ENCODE measurements at places on chromosomes 1 and 21.

- no peak for DNase-seq
These were observed 176.8 kb downstream of the ATP6V1G3 start for GRCh38 chr1:198363625-198364151.

DNA sequence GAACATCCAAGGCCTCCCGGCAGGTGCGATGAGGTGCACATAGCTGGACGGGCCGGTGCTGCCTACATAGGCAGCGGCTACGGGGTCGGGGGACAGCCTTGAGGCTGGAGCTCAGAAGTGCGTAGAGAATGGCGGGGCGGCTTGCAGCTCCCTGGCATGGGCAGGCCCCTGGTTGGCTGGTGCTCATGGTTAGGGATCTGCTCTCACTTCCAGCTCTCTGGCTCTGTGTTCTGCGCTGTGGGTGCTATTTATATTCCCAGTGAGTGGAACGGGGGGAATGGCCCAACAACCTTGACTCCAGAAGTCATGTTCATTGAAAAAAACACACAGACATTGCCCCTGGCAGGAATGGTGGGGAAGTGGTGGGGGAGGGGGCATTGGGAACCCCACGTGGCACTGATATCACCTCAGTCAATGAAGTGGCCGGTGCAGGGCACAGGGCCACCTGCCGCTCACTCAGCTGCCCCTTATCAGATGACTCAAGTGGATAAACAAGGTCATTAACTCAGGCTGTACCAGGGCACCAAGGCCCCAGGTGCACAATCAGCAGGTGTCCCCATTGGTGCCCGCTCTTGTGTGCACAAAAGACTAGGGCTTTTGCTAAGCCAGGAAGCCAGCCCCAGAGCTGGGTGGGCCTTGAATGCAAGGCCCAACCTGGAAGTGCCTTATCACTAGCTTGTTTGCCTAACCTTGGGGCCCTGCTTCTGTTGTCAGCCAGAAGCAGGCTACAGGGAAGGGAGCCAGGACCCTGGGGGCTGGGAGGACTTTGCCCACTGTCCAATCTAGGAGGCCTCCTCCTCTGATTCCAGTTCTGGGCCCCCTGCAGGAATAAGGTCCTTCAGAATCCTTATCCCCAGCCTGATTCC lies at the start of gene NR0B2:
Gene NR0B2, minus strand, starts transcription at position 222 of the 866 bp plus-strand sequence. Its CDS starts 35 bp downstream, at position 187.
- DNase-seq = no peak

DNA sequence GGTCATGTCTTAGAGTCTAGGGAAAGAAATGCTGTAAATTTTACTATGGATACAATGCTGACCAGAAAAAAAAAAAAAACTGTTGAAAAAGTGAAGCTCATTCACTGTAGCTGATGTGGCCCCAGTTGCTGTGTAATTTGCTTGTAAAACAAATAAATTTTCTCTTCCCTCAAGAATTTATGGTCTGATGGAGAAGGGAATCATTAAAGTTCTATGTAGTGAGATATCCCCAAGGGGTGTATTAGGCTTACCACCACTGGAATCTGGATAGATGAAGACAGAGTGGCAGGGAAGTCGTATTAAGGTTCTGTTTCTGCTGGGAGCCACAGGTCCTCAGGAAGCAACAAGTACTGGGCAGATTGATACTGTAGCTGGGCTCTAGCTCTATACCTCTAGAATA lies 860.0 kb downstream of the LTN1 start:
- no peak for DNase-seq

- DNase-seq = no peak
These were observed 61.8 kb upstream of the ETS2 start for GRCh38 chr21:38743772-38744529.

- no peak for DNase-seq
These were observed 136.9 kb downstream of the DISC1 start for GRCh38 chr1:231763456-231763855.

GRCh38 chr1:178344513-178345091 lies 152.2 kb downstream of the CLEC20A start:
- peak; percentile 33 for DNase-seq

DNA sequence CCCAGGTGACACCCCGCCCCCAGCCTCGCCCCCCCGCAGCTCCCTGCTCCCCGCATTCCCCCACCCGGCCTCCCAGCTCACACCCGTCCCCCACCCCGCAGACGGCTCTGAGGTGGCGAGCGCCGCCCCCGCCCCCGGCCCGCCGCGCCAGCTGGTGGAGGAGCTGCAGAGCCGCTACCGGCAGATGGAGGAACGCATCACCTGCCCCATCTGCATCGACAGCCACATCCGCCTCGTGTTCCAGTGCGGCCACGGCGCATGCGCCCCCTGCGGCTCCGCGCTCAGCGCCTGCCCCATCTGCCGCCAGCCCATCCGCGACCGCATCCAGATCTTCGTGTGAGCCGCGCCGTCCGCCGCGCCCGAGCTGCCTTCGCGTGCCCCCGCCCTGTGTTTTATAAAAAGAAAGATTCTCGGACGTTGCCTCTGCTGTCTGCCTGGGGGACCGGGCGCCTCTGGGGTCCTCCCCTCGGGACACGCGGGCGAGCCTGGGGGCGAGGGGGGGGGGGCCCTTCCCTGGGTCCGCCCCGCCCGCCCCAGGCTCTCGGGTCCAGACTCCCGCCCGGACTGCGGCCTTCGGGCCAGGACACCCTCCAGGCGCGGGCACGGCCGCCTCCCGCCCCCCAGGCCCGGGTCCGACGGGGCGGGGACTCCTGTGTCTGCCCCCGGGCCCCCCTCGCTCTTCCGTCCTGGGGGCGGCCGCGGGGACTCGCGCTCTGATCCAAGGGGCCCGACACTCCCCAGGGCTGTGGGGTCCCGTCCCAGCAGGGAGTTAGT lies 1.6 kb upstream of the MMP23B start:
- DNase-seq = no peak

DNA sequence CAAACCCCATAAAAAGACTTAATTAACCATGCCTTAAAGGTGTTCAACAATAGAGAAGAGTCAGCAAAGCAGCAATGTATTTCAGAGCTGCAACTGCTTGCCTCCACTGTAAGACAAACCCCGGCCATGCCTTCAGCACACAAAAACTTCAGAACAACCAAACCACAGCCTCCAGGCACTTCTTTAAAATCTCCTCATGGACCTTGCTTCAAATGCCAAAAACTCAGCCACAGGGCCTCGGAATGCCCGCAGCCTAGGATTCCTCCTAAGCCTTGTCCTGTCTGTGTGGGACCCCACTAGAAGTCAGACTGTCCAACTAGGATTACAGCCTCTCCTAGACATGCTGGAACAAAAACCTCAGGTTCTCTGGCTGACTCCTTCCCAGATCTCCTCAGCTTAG lies 208.1 kb upstream of the DUSP10 start:
- DNase-seq = no peak

DNA sequence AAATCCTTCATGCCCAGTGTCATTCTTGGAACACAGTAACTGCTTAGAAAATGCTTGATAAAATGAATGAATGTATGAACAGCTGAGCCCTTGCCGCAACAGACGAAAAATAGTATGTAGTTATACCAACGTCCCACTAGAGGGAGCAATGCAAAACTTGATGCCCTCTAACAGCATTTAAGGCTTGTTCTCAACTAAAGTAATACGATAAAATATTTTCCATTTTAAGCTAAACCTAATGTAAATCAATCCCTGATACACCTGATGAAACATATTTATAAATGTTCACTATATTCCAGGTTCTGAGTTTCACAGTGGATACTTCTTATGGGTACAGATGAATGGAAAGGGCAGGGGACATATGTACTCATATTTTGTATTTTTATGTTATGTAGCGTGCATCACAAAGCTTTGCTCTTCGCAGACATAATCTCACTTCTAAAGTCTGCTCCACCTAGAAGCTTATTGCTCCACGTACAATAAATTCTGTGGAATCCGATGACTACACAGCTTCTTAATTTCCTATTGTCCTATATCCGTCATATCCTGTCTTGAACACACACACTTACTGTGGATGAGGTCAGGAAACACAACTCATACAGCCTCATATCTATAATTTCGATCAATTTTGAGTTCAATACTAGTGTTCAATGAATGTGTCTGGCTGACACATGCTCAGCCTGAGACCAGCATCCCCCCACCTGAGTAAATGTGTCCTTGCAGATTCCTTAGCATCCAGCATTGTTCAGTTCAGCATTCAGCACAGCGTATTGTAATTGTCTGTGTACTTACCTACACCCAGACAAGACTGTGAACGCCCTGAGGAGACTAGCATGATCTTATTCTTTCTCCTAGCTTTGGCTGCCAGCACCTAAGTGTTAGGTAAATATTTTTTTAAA lies 4.4 kb upstream of the UTP25 start:
- DNase-seq = no peak

DNA sequence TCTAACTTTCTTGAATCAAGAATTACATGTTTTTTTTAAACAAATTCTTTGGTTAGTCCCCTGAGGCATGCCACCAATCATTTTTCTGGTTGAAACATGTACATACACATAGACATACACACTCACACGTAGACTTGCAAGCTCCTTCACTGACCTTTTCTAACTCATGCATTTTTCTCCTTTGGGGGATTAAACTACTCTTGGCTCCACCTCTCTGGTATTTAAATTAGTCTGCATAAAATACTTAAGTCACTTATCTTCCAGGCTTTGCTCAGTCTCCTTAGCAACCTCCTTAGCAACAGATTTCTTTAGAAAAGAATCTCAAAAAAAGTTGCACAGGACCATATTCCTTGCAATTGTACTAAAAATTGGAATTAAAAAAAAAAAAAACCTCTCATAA lies 440.9 kb upstream of the LRRC7 start:
- no peak for DNase-seq

DNA sequence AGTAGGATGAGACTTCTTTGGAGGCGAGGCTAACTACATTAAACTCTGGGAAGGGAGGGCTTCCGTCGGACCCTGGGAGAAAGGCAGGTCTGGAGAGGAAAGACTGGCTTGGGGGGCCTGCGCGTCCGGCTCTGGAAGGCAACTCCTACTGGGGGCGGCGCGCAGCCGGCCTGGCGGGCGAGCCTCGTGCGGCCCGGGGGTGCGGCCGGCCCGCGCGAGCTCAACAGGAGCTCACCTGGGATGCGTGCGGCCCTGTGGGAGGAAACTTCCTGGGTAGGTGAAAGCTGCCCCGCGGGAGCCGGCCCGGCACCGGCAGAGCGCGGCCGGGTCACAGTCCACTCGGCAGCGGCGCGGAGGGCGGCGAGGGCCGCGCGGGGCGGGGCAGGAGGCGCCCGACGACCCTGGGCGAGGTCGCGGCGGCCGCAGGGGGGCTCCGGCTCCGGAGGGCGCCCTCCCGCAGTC lies 449 bp downstream of the EPS15 start:
- DNase-seq = no peak

DNA sequence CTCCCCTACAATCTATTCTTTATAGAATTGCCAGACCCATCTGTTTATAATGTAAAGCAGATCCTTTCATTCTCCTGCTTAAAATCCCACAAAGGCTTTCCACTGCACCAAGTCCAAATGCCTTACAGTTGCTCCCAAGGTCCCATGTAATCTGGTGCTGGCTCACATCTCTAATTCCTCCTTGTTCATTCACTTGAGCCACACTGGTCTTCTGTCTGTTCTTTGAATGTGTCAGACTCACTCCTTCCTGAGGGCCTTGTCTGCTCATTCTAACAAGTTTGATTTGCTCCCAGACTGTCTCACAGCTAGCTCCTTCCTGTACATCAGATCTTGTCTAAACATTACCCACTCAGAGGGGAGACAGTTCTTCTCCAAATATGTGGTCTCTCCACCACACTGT lies 38.9 kb downstream of the ALG14 start:
- DNase-seq = no peak

DNA sequence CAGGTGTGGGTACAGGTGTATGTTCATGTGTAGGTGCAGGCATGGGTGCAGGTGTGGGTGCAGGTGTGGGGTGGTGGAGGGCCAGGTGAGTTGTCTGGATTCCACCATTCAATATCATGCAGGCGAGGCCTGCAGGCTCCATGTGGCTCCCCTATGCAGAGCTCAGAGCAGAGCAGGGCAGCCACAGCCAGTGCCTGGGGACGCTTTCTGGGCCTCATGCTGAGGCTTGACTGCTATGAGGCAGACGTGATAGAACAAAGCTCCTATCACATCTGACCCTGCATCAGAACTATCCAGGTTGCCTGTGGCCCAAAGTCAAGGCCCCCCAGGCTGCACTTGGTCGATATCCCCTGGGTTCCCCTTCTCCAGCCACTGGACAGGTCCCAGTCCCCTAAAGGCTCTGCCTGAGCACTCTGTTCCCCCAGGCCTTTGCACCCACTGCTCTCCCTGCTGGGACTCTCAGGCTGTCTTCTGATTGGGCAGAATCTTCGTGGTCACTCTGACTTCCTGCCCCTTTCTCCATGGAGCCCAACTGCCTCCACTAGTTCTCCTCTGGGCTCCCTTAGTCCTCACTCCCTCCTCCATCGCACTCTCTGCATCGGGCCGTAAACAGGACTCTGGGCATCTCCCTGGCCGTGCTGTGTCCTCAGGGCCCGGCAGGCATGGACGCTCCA lies 78.6 kb upstream of the ACTL8 start:
- DNase-seq = no peak

- no peak for DNase-seq
These were observed 70.5 kb downstream of the SSBP3 start for GRCh38 chr1:54335755-54336108.

DNA sequence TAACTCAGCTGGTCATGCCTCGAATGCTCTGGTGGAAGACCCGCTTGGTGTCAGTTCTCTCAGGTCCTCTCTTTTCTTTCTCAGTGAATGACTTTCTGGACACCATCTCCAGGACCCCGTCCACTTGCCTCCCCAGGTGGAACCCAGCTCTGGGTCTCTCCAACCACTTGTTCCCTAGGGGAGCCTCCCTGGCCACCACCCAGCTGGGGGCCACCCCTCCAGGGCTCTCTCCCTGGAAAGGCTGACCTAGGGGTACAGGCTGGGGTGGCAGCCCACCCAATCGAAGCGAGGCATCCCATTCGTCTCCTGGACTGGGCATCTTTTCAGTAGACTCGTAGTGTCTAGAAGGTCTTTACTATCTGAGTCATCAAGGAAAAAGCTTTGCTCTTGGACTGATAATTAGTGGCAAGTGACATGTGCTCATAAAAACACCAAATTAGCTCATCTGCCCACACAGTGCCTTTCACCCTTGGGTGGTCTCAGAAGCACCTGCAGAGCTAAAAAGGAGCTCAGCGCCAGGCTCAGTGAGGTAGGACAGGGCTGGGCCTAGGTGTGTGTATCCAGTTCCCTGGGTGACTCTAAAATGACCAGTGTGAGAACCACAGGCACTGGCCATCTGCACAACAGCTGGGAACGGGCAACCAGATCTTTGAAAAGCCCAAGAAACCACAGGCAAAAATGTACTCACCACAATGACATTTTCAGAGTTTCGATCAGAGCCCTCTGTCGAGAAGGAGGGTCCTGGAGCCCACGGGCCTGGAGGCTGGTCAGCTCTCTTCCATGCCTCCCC lies 2.4 kb upstream of the PDXK start:
- no peak for DNase-seq

Measured in iPS DF 6.9 (cell line).